Renal cortical epithelial cell (primary cell): ENCODE measurements at places on chromosomes 16 and 17.

- DNase-seq = no peak
These were observed 28.9 kb downstream of the LITAF start for GRCh38 chr16:11557801-11558200.

DNA sequence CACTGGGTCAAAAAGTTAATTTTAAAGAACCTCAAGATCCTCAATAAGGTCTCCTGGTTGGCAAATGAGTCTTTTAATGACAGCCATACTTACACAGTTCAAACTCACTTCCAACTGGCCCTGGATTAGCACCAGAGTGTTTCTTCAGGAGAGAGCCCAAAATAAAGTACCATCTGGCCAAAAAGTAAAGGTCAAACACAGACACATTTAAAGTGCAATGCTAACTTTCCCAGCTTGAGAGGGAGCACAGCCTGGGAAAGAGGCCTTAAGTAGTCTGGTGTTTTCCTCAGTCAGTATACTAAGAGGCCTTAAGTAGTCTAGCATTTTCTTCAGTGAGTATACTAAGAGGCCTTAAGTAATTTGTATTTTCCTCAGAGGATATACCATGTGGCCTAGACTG, 46.6 kb upstream of the ERN1 start:
- DNase-seq = no peak

DNA sequence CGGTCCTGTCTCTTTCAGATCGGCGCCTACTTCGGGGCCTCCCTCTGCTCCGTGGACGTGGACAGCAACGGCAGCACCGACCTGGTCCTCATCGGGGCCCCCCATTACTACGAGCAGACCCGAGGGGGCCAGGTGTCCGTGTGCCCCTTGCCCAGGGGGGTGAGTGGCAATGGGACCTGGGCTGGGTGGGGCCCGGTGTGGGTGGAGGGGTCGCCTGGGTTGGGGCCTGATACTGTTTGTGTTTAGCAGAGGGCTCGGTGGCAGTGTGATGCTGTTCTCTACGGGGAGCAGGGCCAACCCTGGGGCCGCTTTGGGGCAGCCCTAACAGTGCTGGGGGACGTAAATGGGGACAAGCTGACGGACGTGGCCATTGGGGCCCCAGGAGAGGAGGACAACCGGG, 37.7 kb downstream of the ITGAM start:
- DNase-seq = no peak

GRCh38 chr17:78114831-78115723, 13.5 kb downstream of the TMC6 start:
- no peak for DNase-seq

DNA sequence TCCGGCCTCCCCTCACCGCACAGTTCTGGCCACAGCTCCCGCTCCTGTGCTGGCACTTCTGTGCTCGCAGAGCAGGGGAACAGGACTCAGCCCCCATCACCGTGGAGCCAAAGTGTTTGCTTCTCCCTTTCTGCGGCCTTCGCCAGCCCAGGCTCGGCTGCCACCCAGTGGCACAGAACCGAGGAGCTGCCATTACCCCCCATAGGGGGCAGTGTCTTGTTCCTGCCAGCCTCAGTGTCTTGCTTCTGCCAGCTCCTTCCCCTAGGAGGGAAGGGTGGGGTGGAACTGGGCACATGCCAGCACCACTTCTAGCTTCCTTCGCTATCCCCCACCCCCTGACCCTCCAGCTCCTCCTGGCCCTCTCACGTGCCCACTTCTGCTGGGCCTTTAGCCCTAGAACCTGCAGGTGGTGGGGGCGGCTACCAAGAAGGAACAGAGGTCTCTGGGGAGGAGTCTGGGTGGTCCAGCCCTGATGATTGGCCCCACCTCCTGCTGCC, 645 bp upstream of the ELMO3 start:
- DNase-seq = peak; percentile 52

GRCh38 chr16:14566599-14566998, 63.5 kb downstream of the PARN start:
- DNase-seq = no peak

DNA sequence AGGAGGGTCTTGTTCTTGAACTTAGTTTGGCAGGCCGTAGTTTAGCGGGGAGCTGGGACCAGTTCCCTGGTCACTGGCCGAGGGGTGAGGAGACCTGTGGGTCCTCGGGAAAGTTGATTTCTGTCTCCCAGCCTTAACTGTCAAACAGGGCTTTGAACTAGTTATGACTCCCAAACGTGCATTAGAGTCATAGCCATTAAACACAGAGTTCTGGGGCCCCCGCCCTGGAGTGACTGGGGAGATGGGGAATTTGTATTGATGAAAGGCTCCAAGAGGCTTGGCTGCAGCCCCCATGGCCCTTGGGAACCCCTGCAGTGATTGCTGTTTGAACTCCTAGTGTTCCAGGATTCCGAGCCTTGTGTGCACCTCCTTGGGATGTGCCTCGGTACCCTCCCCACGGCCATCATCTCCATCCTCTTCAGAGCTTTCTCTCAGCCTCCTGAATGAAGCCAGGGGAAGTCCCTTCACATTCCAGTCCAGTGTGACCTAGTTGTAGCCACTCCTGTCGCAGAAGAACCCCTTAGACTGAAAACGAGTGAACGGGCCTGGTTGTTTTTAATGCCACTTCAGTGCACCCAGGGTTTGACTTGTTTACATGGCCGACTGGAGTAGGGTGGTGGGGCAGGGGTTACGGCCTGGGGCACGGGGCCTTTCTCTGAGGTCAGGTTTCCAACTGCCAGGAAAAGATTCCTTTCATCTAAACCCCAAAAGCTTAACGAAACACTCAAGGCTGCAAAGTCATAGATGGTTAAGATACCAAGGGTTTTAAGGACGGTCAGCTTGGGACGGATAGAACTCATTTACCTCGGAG, 1.4 kb downstream of the MPRIP start:
- DNase-seq = no peak

DNA sequence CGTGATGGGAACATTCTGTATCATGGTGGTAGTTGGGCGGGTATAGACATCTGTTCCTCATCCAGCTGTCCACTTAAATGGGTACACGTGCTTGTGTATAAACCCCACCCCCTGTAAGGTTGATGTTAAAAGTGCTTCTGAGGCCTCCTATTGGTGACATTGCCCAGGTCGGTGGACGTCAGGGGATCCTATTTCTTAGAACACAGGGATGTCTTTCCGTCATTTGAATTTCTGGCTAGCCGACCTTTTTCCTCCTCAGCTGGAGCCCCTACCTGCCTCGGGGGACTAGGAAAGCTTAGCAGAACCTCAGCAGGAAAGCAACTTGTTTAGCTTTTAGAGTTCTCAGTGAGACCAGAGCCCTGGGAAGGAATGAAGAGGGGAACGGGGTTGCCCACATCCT, 16.6 kb upstream of the CRISPLD2 start:
- no peak for DNase-seq

DNA sequence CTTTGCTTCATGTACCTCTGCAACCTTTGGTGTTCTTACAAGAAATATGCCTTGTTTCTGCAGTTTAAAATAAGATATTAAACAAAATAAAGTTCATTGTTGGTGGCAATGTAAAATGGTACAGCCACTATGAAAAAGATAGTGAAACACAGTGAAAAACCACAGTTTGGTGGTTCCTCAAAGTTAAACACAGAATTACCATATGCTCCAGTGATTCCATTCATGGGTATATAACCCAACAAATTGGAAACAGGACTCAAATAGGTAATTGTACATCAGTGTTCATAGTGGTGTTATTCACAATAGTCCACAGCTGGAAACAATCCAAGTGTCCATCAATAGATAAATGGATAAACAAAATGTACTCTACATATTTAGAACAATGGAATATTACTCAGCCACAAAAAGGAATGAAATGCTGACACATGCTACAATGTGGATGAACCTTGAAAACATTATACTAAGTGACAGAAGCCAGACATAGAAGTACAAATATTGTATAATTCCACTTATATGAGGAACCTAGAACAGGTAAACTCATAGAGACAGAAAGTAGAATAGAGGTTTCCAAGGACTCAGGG, 49.2 kb downstream of the CUEDC1 start:
- no peak for DNase-seq

DNA sequence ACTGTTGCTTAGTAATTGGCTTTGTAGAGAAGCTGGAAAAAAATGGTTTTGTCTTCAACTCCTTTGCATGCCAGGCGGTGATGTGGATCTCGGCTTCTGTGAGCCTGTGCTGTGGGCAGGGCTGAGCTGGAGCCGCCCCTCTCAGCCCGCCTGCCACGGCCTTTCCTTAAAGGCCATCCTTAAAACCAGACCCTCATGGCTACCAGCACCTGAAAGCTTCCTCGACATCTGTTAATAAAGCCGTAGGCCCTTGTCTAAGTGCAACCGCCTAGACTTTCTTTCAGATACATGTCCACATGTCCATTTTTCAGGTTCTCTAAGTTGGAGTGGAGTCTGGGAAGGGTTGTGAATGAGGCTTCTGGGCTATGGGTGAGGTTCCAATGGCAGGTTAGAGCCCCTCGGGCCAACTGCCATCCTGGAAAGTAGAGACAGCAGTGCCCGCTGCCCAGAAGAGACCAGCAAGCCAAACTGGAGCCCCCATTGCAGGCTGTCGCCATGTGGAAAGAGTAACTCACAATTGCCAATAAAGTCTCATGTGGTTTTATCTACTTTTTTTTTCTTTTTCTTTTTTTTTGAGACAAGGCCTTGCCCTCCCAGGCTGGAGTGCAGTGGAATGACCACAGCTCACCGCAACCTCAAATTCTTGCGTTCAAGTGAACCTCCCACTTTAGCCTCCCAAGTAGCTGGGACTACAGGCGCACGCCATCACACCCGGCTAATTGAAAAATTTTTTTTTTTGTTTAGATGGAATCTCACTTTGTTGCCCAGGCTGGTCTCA, 6.2 kb upstream of the TMEM235 start:
- DNase-seq = no peak

DNA sequence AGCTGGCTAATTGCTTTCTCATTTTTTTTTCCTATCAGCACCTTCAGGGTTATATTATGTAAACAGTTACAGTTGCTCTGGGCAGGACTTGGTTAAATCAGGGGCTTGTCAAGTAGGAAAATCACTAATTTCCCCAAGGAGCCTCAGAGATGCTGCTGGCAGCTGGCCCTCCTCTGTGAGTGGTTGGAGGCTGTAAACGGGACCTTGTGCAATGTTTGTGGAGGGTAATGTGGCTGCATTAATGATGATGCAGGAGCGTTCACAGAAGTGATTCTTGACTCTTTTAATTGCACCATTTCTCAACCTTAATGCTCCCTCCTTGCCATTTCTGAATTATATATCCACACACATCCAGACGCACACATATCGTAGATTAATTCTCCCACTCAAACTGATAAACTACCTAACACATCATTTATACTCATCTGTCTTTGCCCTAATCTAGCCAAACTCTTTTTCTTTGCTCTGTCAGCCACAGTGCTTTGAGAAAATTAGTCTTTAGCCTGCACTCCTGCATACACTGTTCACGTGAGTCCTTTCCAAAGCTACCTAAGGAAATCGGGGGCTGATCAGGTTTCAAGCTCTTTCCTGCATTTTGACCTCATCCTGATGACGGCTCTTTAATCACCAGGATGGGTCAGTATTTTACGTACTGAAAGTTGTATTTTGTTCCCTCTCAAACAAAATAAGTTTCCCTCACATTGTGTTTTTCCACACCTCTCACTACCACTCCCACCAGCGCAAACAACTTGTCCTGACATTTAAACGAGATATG, 154.4 kb upstream of the PIRT start:
- no peak for DNase-seq

GRCh38 chr17:60695960-60696359, 18.3 kb downstream of the BCAS3 start:
- no peak for DNase-seq

DNA sequence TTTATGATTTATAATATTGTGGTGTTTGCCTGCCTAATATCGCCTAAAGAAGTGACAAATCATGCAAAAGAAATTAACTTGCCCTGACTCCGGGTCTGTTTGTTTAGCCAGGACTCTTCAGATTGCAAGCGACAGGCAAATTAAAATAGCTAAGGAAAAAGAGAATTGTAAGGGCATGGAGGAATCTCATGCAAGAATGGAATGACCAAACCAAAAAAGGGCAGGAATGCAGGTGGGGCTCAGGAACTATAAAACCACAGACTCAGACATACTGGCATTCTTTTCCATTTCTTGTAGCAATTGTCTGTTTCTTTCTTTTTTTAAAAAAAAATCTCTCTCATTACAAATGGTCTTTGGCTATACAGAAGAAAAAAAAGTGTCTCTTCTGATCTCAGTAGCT, 188.1 kb upstream of the XYLT1 start:
- DNase-seq = no peak

- DNase-seq = no peak
These were observed 28.1 kb downstream of the GRIN2C start for GRCh38 chr17:74831444-74832146.

DNA sequence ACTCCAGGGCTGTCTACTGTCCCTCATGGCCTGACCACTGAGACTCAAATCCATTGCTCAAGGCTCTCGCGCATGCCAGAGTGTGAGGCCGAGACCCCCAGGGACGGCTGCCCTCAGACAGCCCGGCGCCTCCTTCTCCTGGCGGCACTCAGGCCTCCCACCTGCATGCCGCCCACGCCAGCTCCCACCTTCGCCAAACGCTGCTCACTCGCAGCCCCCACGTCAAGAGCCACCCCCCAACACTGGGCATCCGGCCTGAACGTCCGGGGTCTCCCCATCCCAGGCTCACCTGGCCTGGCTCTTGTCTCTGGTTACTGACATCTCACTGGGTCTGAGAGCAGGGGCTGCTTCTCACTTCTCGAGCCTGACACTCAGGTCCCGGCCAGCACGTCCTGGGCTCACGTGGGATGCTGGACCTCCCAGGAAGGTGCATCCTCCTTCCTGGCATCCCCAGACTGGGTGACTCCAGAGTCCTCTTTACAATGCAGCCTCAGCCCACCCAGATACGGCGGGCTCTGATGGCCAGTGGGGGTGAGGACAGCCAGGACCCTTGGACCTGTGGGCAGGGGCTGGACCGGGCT, 12.2 kb upstream of the CACNA1H start:
- DNase-seq = no peak

DNA sequence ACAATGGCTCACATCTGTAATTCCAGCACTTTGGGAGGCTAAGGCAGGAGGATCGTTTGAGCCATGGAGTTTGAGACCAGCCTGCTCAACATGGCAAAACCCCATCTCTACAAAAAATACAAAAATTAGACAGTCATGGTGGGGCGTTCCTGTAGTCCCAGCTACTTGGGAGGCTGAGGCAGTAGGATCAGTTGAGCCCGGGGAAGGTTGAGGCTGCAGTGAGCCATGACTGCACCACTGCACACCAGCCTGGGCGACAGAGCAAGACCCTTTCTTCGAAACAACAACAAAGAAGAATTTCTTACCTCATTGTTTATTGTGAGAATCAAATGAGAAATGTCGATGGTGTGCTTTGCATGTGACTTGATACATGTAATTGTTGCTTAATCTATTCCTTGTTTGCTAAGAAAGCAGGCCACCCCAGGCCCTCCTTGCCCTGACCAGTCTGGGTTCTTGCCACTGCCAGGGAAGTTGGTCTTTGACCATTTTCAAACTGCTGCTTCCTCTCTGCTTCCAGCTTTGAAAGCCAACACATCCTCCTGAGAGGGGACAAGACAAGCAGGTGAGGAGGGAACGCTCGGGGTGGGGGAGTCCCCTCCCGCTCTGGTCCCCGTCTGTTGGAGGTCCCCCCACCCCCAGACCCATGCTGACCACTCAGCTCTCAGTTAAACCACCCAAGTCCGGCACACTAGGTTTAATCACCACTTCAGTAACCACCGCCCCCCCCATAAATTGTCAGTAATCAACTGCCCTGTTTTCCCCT, 47.3 kb upstream of the CPNE2 start:
- DNase-seq = peak; percentile 71

- DNase-seq = peak; percentile 27
These were observed 761 bp downstream of the NOL3 start for GRCh38 chr16:67170949-67171649.

- no peak for DNase-seq
These were observed 67.0 kb downstream of the KLHDC4 start for GRCh38 chr16:87698676-87699199.
